ENCODE measurements at places on chromosomes 13 and 19.

GRCh38 chr19:13993590-13994300 is 12.4 kb downstream of the RFX1 start:
- DNase-seq, result no peak

- DNase-seq, result no peak
Observed at GRCh38 chr19:17721821-17722220, 2.5 kb downstream of the MAP1S start.

DNA sequence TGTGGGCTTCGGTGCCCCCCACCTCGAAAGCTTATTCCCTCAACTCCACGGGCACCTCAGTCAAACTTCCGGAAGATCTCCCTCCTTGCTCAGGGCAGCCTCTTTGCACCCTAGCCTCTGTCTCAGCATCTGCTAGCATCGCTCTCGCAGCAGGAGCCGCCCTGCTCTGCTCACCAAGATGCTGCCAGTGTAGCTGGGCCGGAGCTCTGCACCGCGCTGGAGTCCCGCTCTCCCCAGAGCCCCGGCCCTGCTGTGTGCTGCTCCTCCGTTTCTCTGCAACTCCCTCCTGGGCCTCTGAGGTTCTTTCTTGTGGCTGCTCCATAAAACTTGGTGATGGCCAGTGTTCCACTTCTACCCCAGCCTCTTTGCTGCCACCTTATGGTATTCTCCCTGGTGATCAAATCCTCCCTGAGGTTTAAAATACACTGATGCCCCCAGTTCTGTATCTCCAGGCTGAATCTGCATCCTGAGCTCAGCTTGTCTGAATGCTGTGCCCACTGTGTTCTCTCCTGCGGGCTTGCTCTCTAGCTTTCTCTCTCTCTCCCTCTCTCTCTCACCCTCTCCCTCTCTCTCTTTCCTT is 198.0 kb downstream of the UQCRFS1 start:
- no peak for DNase-seq

GRCh38 chr13:45206340-45206739 is 5.5 kb upstream of the KCTD4 start:
- no peak for DNase-seq

DNA sequence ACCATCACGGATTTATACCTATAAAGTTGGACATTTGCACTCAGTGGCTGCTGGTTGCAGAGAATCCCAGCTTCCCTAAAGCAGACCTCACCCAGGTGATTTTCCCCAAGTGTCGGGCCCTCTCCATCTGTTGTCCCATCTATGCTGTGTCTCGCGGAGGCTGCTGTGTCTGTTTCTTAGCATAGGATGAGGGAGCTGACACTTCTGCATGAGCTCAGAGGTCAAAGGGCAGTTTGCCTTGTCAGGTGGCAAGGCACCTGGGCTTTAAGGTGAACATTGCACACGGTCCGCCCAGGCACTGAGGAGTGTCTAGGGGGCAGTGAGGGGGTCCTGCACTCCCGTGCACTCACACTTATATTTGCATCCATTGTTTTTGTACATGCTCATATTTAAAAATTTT is 151.6 kb downstream of the ZIC5 start:
- DNase-seq, result no peak

DNA sequence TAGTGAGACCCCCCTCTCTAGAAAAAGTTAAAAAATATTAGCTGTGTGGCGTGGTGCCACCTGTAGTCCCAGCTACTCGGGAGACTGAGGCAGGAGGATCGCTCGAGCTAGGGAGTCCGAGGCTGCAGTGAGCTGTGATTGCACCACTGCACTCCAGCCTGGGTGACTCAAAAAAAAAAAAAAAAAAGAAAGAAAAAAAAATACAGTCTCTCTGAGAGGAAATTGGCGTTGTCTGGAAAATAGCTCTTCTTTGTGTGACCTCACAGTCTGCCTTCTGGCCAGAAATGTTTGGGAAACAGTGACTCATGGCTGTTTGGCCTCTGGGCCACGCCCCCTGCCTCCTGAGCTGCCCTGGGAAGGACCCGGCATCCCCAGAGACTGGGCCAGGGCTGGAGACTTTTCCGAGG is 10.7 kb downstream of the MARCHF2 start:
- no peak for DNase-seq

- DNase-seq, result no peak
Observed at GRCh38 chr13:50133358-50133953, 118.2 kb downstream of the KCNRG start.

- DNase-seq, result peak; percentile 52
Observed at GRCh38 chr13:40789275-40790153, at the start of gene SLC25A15. Gene SLC25A15, plus strand, starts transcription at chr13:40789611. Its CDS starts 3,616 bp downstream, at chr13:40793227.

DNA sequence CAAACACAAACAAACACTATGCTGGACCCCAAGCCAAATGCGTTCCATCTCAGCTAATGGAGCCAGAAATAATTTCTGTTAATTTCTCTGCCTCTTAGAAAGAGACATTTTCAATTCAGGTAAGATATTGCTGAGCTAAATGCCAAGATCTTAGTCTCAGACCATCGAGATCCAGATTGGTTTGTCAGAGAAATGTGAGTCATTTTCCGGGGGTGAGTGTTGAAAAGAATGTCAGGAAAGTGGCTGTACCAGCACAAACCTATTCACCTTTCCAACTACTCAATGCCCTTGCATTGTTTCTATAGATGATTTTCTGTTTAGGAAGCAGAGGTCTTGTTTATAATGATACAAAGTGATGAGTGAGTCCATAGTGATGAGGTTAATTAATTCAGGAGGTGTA is 266.8 kb upstream of the TSHZ3 start:
- no peak for DNase-seq

GRCh38 chr19:29429021-29429420 is 96.8 kb upstream of the VSTM2B start:
- DNase-seq, result no peak

- DNase-seq, result no peak
Observed at GRCh38 chr13:25247360-25247759, 39.9 kb downstream of the MTMR6 start.

DNA sequence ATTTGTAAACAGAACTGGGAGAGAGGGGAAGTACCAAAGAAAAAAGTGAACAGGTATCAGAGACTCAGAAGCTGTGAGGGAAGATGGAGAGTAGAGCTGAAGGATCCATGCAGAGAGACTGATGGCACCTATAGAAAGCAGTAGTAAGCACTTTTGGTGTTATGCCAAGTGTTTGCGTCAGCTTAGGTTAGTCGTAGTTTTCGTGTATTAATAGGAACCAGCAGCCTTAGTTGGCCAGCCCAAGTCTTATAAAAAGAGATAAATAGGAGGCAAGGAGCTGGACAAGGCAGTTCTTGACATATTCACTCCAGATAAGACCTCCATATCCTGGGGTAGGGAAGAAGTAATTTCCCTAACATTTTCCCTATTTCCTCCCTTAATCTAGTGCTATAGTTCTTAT is 214.2 kb downstream of the OXGR1 start:
- DNase-seq, result no peak

GRCh38 chr19:55353356-55353802 is 1.1 kb downstream of the COX6B2 start:
- DNase-seq, result no peak

- no peak for DNase-seq
Observed at GRCh38 chr13:94419304-94419924, 60.1 kb downstream of the DCT start.

- DNase-seq, result no peak
Observed at GRCh38 chr19:932648-933552, 7.1 kb downstream of the ARID3A start.

GRCh38 chr19:49231804-49232203 is 74.2 kb downstream of the TRPM4 start:
- no peak for DNase-seq

DNA sequence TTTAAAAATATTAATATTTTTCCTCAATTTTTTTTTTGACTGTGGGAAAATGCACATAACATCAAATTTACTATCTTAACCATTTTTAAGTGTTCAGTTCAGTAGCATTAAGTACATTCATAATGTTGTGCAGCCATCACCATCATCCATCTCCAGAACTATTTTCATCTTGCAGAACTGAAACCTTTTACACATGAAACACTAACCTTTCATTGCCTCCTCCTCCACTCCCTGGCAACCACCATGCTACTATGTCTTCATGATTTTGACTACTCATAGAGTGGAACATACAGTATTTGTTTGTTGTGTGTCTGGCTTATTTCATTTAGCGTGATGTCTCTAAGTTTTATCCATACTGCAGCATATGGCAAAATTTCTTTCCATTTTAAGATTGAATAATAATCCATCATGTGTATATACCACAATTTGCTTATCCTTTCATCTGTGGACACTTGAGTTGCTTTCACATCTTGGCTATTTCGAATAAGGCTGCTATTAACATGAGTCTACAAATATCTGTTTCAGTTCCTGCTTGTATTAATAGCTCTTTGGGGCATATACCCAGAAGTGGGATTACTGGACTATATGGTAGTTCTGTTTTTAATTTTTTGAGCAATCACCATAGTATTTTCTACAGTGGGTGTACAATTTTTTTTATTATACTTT is 376.4 kb downstream of the MTUS2 start:
- DNase-seq, result no peak

GRCh38 chr13:89733829-89734228 is 1613.7 kb upstream of the MIR17HG start:
- DNase-seq, result no peak

DNA sequence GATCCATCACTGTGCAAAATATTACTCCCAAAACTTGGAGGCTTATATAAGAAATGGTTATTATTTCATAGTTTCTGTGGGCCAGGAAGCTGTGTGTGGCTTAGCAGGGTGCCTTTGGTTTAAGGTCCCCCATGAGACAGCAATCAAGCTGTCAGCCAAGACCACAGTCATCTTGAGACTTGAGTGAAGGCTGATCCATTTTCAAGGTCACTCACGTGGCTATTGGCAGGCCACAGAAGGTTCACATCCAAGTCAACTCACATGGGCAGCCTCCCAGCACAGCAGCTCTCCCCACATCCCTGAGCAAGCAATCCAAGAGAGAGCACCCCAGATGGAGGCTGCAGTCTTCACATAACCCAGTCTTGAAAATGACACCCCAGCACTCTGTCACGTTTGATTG is 537.4 kb downstream of the MYO16 start:
- DNase-seq, result no peak

GRCh38 chr13:41597348-41598041 is 140.1 kb downstream of the RGCC start:
- DNase-seq, result no peak

GRCh38 chr19:53394522-53394973 is 401 bp upstream of the ZNF765 start:
- peak; percentile 52 for DNase-seq

- no peak for DNase-seq
Observed at GRCh38 chr13:73767191-73767741, 366.9 kb downstream of the KLF12 start.

DNA sequence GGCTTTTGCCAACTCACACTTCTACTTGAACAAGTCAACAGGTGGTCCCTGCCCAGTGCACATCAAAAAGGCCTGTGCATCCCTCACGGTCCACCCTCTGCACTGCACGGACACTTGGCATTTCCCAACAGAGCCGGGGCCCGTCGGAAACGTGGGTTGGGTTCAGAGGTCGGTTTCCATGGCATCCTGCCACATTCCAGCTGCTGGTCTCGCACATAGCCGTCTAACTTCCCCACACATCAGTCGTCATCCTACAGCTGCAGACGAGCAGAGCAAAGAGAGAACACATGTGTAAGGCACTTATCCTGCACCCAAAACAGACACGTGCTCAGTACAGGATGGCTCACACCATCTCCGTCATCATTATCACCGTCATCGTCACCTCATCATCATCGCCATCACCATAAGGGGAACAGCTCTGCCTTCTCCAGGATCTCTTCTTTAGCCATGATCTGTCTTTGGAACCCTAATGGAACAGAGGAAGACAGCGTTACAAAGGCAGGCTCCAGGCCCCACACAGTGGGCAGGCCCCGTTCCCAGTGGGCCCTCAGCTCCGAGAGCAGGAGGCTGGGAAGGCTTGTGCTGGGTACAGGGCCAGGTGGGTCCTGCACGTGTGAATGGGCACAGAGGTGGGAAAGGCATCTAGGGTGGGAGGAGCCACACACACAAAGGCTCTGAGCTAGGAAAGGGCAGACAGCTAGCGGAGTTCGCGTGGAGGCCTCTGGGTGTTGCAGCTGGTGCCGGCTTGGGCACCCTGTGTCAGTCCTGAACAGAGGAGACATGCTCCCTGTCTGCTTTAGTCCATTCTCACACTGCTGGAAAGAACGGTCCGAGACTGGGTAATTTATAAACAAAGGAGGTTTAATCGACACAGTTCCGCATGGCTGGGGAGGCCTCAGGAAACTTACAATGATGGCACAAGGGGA is 170.8 kb upstream of the SOX1 start:
- no peak for DNase-seq

DNA sequence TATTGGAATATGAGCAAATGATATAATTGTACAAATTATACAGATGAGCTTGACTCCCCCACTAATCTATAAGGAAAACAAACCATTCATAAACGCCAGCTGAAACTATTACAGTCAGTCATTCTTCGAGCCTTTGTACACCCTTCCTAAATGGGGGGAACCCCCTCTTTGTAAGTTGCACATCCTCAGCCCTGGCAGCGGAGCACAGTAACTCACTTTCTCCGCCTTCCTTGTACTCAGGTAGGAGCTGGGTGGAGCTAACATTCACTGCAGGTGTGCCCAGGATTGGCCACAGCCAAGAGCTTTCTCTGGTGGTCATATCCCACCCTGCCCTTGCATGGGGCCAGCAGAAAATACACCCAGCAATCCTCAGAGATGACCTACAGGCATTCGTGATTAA is 28.6 kb downstream of the PIN1 start:
- DNase-seq, result no peak

DNA sequence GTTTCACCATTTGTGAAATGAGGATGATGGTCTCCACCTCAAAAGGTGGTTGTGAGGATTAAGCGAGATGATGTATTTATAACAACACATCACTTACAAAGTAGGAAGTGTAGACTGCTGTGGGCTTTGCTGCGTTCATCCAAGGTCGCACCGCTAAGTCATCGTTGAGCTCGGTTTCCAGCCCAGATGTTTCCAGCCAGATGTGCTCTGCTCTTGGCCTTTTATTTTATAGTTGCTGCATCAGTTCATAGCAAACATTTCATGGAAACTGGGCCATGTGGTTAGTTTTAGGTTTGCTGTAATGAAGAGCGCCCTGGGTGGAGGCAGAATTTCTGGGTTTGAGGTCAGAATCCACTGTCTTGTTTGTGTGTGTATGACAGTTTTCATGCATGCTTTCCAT is 76.5 kb upstream of the RNF113B start:
- no peak for DNase-seq

DNA sequence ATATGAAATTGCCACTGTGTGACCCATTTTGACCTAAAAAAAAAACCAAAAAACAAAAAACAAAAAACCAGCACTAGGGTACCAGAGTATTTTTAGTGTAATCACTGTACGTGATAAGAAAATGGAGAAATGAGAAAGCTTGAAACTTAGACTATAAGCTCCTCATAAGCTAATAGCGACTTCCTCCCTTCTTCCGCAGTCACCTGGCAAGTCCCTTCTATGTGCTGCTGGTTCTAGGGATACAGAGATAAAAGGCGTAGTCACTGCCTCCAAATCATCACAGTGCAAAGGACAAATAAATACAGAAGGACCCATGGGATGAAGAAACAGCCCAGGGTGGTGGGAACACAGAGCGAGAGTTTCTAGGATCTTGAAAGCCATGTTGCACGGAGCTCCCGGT is 190.3 kb downstream of the TM9SF2 start:
- DNase-seq, result no peak
